ENCODE measurements at places on chromosomes 3 and 15. TPM values are rescaled to one million over a fixed set of nuclear protein-coding genes. Genes with fewer than 3 reads are reported as not detected.

- DNase-seq, result peak; percentile 49
These were observed 363.4 kb downstream of the GAP43 start for GRCh38 chr3:115986555-115987207.

The ROPN1 gene
- not detected for total RNA-seq

- DNase-seq, result peak; percentile 78
These were observed 524.7 kb downstream of the PYDC2 start for GRCh38 chr3:191985691-191986090.

The EFCC1 gene
- total RNA-seq, result not detected

The COL8A1 gene
- total RNA-seq, result 225 TPM

Data from M059J (cell line).